ENCODE measurements at places on chromosomes 2 and 18. TPM values are rescaled to one million over a fixed set of nuclear protein-coding genes. Genes with fewer than 3 reads are reported as not detected.
A peak's percentile ranks its signal among the peaks of the same experiment; 100 is the strongest.

DNA sequence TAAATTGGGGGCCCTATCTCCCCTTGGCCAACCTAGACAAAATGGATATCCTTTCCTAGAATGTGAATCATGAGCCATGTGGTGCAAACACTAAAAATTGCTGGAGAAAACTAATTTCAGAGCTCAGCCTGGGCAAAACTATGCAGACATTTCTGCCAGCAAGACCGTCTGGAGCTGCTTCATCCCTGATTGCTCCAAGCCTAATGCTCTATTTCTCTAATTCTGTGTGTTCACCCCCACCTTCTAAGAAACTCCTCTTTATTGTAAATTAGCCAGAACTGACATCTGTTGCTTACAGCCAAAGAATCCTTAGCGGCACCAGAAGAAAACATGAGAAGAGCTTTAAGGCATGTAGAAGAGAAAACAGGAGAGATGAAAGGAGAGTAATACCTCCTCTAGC, 337.7 kb upstream of the CHAC2 start:
- no peak for DNase-seq

Gene CHRNG
- not detected for polyA plus RNA-seq

Gene ACVR1
- polyA plus RNA-seq, result 4.2 TPM

DNA sequence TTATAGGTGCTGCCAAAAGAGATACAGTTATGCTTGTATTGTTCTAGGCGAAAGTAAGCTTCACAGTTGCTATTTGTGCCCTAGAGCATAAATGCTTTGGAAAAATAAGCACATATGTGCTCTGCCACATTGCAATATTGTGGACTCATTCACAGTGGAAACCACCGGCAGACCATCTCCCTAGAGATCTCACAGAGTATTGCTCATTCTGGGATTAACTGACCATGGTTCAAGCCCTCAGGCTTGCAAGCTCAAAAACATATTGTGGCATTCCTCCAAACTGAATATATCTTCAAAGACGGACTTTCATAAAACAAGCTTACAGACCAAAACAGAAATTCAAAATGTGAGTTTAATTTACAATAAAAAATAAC, 158.2 kb upstream of the CCDC150 start:
- no peak for DNase-seq

GRCh38 chr2:180699657-180700361, 280.6 kb upstream of the UBE2E3 start:
- no peak for DNase-seq

Gene AMER3
- polyA plus RNA-seq, result not detected

DNA sequence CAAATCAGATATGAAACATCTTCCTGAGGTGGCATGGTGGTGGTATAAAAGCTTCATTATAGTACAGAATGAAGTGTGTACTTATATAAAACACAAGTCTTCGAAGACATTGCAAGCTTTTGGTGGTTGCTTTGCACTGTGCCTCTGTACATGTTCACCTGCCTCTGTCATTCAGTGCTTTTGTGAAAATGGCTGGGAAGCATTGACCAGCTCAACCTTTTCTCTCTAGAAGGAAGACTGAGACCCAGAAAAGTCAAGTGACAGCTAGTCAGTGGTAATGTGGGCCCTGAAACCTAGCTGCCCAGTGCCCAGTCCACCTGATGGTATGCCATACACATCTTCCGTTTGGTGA, 12.1 kb downstream of the ITGA6 start:
- no peak for DNase-seq

DNA sequence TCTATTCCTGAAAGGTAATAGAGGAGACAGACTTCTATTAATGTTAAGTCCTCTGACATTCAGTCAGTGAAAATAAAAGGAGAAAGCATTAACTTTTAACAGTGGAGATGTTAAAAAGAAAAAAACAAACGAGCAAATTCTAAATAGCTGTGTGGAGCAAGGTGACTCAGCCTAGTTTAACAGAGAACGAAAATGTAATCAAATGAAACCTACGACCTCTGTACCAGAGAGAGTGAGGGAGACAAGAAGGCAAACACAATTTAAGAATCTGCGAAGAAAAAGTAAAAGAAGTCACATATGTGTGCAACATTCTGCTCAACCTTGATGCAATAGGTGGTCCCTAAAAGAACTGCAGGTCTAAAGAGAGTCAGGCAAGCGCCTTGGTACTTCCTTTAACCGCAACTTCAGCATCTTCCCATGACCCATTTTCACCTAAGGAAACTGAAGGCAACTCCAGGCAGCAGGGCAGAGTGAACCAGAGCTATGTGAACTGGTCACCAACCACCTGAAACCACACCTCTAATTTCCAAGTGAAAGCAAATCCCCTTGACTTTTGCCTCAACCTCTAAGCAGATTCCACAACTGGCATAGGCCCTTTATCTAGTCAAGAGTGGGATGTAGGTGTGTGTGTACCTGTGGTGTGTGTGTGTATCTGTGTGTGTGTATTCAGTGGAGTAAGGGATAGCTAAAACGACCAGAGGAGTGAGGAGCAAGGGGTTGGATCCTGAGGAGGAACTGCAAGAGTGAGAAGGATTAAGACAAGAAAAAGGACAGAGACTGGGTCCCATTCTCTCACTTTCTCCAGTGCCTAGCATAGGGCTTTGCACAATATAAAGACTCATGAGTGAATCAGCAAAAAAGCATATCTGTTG, 43.0 kb downstream of the FIGN start:
- DNase-seq, result no peak

DNA sequence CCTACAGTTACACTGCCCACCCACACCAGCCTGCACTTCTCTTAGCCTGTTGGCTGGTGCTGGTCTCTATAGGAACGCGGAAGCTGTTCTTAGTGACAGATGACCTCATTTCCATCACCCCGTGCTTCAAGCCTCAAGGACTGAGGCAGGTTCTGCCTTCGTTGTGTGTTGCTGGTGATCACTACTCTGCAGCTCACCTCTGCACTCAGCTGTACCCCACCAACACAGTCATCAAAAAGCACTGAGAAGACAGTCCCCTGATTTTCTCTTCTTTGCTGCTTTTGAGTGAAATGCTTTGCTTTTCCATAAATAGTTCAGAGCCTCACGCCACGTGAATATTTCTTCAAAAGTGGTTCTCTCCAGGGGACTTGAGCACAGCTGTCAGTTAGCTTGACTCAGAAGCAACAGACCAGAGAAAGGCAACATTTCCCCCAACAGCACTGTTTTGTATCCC, 225.7 kb upstream of the CCDC150 start:
- DNase-seq, result peak; percentile 22

GRCh38 chr18:32511147-32511546, 40.5 kb upstream of the GAREM1 start:
- DNase-seq, result no peak

- DNase-seq, result no peak
These were observed 245.0 kb upstream of the FN1 start for GRCh38 chr2:215680605-215681598.

GRCh38 chr2:109409321-109410038, 204.3 kb downstream of the SEPTIN10 start:
- DNase-seq, result no peak

Gene SNORC
- 0.70 TPM for polyA plus RNA-seq
